A549 treated with DMSO at 1 μM for 4 hours (cell line): ENCODE measurements at places on chromosomes 12 and 14. TPM values are rescaled to one million over a fixed set of nuclear protein-coding genes. Genes with fewer than 3 reads are reported as not detected.

The RHEBL1 gene
- 3.9 to 6.4 TPM (median 5.7 TPM) in 5 replicates for total RNA-seq

The KRT71 gene
- total RNA-seq: not detected in 5 replicates

The KERA gene
- total RNA-seq: not detected in 5 replicates

The ADAM21 gene
- 0.06 TPM in 2 of 5 replicates, not detected in the others for total RNA-seq

The OTOGL gene
- 0.01 to 0.04 TPM in 2 of 5 replicates, not detected in the others for total RNA-seq

The MARS1 gene
- total RNA-seq: 134 to 275 TPM (median 156 TPM) in 5 replicates

The CRIP1 gene
- total RNA-seq: 1,543 to 1,873 TPM (median 1,721 TPM) in 5 replicates

The NXPH4 gene
- 4.6 to 6.2 TPM (median 5.0 TPM) in 5 replicates for total RNA-seq

The PLCZ1 gene
- total RNA-seq: not detected in 5 replicates

The ADAMTS20 gene
- not detected in 5 replicates for total RNA-seq

The TMEM179 gene
- total RNA-seq: 0.10 to 0.52 TPM (median 0.29 TPM) in 5 replicates

The DEPDC4 gene
- 1.3 to 2.0 TPM (median 1.4 TPM) in 5 replicates for total RNA-seq

The SERPINA6 gene
- total RNA-seq: 0.64 to 1.1 TPM (median 0.94 TPM) in 5 replicates

The KLRD1 gene
- total RNA-seq: not detected in 5 replicates

The SMOC1 gene
- 16.7 to 26.5 TPM (median 21.2 TPM) in 5 replicates for total RNA-seq

The GOLGA5 gene
- total RNA-seq: 22.9 to 31.6 TPM (median 28.5 TPM) in 5 replicates

The SLC25A47 gene
- total RNA-seq: not detected in 5 replicates

The TMEM132D gene
- total RNA-seq: not detected in 5 replicates

The ARMH4 gene
- total RNA-seq: 0.49 to 1.8 TPM (median 0.79 TPM) in 5 replicates

The AHNAK2 gene
- total RNA-seq: 202 to 234 TPM (median 210 TPM) in 5 replicates

The ZFYVE26 gene
- total RNA-seq: 6.1 to 7.1 TPM (median 6.2 TPM) in 5 replicates

The HCAR3 gene
- 0.14 to 0.36 TPM (median 0.33 TPM) in 5 replicates for total RNA-seq

The FOXG1 gene
- 0.08 to 0.15 TPM (median 0.09 TPM) in 5 replicates for total RNA-seq

The SLCO1A2 gene
- 0.08 to 0.09 TPM in 2 of 5 replicates, not detected in the others for total RNA-seq

The C14orf93 gene
- total RNA-seq: 3.0 to 4.1 TPM (median 3.3 TPM) in 5 replicates

The KRT75 gene
- 0.12 to 0.26 TPM (median 0.18 TPM) in 5 replicates for total RNA-seq

The GDF3 gene
- not detected in 5 replicates for total RNA-seq

The NAV3 gene
- 15.7 to 22.9 TPM (median 22.3 TPM) in 5 replicates for total RNA-seq

The CIROP gene
- total RNA-seq: not detected in 5 replicates

The HOXC12 gene
- total RNA-seq: not detected in 5 replicates

The RND1 gene
- 17.0 to 23.9 TPM (median 19.9 TPM) in 5 replicates for total RNA-seq

The PTHLH gene
- total RNA-seq: 37.6 to 41.9 TPM (median 40.6 TPM) in 5 replicates

The MYO1H gene
- total RNA-seq: not detected in 5 replicates

The NOVA1 gene
- total RNA-seq: 4.5 to 6.7 TPM (median 5.2 TPM) in 5 replicates

The RERGL gene
- not detected in 5 replicates for total RNA-seq

The MYH6 gene
- total RNA-seq: not detected in 5 replicates

The PKP2 gene
- total RNA-seq: 2.2 to 2.9 TPM (median 2.2 TPM) in 5 replicates

The LBHD2 gene
- 0.14 to 0.39 TPM (median 0.18 TPM) in 3 of 5 replicates, not detected in the others for total RNA-seq
